MCF 10A (cell line): ENCODE measurements at places on chromosomes 4 and X.
A peak's percentile ranks its signal among the peaks of the same experiment; 100 is the strongest.

GRCh38 chr4:140937866-140938265, 181.7 kb upstream of the TBC1D9 start:
- peak; percentile 27 for DNase-seq

GRCh38 chr4:39729557-39729956, 31.6 kb downstream of the UBE2K start:
- peak; percentile 81 for DNase-seq

- peak; percentile 71 for DNase-seq
These were observed 164.6 kb downstream of the PRKX start for GRCh38 chrX:3548765-3549391.

- DNase-seq: no peak
These were observed 327.1 kb downstream of the STIM2 start for GRCh38 chr4:27187786-27188185.

- DNase-seq: no peak
These were observed 7.6 kb upstream of the SRD5A3 start for GRCh38 chr4:55338486-55338885.

DNA sequence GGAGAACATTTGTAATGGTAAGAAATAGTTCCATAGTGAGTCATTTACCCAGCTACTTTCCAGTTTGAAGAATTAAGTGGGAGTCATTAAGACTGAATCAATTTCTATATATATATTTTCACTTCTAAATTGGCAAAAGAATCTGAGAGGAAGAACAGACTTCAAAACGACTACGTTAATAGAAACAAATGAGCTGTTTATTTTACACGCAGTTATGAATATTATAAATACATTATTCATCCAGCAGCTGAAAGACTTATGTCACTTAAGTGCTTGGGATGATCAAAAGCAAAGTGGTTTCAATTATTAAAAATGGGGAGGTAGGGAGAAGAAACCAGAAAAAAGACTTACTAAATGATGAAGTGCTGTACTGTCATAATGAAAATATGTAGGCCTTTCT, 260.5 kb upstream of the DDX53 start:
- no peak for DNase-seq

GRCh38 chr4:89140168-89140759, 28.9 kb downstream of the TIGD2 start:
- DNase-seq: no peak

DNA sequence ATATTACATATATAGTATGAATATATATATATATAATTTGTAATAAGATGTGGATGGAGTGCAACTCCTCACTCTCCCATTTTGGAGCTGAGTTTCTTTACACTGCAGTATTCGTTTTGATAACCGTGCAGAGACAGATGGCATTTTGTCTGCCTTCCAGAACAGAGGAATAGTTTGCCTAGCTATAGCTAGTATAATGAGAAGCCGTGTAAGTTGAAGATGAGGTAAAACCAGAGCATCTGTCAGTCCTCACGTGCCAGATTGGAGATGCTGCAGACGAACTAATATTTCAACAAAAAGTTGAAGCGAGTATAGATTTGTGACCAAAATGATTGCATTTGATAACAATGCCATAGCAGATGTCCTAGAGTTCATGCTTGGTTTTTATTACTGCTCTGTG, 180.6 kb downstream of the FMR1NB start:
- no peak for DNase-seq

- no peak for DNase-seq
These were observed 159.8 kb downstream of the DHRSX start for GRCh38 chrX:2340991-2341390.

DNA sequence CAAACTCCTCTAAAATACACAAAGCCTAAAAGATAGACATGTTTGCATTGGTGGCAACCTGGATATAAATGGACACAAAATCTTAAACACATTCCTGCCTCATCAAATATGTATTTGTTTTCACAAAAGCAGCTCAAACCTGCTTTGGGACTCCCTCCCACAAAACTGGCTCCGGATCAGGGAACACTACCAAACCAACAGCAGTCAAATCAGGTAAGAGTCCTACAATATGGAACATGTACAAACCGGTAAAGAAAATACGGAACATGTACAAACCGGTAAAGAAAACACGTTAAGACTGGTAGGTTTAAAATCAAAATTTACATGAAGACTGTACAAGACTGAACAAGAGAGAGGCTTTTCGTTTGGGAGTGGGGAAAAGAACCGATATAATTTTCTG, 4.3 kb downstream of the AMTN start:
- peak; percentile 81 for DNase-seq

- DNase-seq: peak; percentile 63
These were observed 34.3 kb downstream of the NALF2 start for GRCh38 chrX:69538321-69538876.

DNA sequence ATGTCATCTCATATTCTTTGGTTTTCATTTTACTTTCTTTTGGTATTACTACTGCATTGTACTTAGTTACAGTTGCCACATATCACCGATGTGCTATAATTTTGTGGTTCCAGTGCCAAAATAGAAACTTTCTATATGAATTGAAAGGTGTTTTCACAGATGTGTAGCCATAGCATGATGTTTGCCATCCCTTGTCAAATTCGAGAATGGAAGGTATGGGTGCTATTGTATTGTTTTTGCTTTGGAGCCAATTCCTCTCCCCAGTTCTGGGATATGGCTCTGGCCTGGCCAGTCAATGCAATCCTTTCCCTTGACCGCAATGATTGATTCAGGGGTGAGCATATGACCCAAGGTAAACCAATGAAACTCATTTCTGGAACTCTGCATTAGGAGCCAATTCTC, 86.2 kb upstream of the RPS6KA3 start:
- DNase-seq: no peak

DNA sequence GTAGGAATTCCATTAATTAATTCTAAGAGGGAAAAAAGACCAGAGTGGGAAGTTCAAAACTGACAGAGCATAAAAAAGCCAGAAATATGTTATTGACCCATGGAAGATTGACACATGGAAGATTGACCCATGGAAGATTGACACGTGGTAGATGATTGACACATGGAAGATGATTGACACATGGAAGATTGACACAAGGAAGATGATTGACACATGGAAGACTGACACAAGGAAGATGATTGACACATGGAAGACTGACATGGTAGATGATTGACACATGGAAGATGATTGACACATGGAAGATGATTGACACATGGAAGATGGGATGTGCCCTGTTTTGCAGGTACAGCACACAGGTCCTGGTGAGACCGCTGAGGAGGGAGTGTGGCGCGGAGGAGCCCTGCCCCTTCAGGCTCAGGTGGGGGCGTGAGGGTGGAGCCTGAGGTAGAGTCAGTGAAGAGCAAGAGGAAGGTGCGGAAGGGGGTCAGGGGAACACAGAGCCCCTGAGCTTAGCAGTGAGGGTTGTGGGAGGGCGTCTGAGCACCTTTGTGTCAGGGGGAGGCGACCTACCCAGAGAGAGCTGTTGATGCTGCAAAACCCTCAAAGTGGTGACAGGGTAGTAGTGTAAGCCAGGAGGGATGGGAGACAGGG, 15.8 kb upstream of the PDE6B start:
- no peak for DNase-seq

DNA sequence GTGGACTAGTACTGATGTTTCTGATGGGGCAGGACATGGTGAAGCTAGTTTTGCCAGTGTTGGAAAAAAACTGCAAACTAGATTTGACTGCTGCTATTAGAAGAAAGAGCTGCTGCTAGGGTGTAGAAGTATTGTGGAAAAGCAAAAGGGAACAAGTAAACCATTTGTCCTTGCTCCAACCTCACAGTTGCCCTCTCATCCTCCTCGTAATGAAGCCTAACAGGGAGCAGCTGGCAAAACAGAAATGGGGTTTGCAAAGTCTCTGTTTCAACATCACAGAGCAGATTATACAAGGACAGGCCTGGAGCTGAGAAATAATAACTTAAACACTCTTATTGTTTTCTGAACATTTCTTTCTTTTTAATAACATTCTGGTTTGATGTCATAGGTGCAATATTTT, 346.2 kb downstream of the MAGEB5 start:
- no peak for DNase-seq
